Placental epithelial cell (primary cell): ENCODE measurements at places on chromosomes 3 and 15. TPM values are rescaled to one million over a fixed set of nuclear protein-coding genes. Genes with fewer than 3 reads are reported as not detected.

GASK1A gene
- 23.2 and 24.3 TPM in 2 replicates for total RNA-seq

RASL12 gene
- total RNA-seq, result not detected in 2 replicates

GABRR3 gene
- total RNA-seq, result not detected in 2 replicates

EPHB1 gene
- under 0.01 TPM in 2 replicates for total RNA-seq

HRG gene
- total RNA-seq, result not detected in 2 replicates

CPEB1 gene
- not detected in 2 replicates for total RNA-seq
